GM12865 (cell line): ENCODE measurements at places on chromosomes 16 and 17.
A peak's percentile ranks its signal among the peaks of the same experiment; 100 is the strongest.

- DNase-seq = no peak
These were observed 265.5 kb downstream of the PARN start for GRCh38 chr16:14364386-14365199.

GRCh38 chr16:13631916-13632315 lies 288.0 kb upstream of the ERCC4 start:
- DNase-seq = no peak

DNA sequence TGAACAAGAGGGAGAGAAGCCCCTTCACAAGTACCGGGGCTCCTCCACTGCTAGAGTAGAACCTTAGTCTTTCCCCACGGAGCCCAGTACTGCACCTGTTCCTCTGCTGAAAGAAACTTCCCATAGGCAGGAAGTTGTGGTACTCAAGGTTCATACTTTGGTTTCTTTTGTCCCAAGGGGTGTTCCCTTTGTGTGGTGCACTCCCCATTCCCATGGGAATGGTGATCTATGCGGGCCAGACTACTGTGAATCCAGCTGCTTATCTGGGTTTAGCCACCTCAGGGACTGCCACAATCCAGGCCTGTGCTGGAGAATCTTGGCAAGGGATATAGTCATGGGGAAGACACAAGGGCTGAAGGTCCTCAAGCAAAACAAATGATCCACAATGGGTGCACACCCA lies 110.6 kb downstream of the PHKB start:
- DNase-seq = no peak

GRCh38 chr16:48824271-48824670 lies 214.3 kb upstream of the N4BP1 start:
- DNase-seq = no peak

DNA sequence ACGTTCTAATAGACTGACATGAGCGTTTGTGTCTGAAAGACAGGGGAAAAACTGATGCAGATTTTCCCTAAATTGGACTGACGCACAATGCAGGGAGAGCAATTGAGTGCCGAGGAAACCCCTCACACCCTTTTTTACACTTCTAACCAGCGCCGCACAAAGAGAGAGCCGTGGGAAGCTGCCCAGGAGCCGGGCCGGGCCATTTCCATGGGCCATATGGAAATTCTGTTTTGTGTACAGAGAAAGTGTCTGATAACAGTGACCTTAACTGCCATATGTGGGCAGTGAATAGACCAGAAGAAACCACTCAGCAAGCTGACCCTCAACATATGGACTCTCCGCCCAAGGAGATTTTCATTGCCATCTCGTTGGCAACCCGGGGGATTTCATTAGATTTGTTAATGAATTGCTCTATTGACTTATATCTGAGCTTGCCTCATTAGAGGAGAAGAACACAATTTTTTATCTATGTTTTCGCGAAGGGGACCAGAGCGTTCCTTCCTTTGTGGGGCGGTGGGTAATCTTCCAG lies 225.9 kb upstream of the IRX3 start:
- no peak for DNase-seq

GRCh38 chr17:75488693-75489510 lies 26.4 kb downstream of the CASKIN2 start:
- no peak for DNase-seq

DNA sequence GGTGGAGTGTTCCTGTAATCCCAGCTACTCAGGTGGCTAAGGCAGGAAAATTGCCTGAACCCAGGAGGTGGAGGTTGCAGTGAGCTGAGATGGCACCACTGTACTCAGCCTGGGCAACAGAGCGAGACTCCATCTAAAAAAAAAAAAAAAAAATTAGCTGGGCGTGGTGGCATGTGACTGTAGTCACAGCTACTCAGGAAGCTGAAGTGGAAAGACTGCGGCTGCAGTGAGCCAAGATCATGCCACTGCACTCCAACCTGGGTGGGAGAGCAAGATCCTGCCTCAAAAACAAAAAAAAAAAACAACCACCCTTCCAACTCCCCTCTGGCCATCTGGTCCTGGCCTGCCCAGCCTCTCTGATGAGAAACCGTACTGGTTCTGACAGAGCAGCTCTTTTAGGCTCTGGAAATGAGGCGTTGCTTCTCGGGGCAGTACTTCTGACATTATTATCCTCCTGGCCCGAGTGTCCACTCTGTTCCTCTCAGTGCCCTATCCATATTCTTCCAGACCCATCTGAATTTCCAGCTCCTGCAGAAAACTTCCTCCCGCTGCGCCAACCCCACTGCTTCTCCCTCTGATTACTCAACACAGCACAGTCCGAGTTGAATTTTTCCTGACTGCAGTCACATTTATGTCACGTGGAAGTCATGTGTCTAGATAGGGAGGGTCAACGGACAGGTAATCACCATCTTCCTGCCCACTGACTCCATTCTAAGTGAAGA lies 13.3 kb downstream of the GGA2 start:
- no peak for DNase-seq

DNA sequence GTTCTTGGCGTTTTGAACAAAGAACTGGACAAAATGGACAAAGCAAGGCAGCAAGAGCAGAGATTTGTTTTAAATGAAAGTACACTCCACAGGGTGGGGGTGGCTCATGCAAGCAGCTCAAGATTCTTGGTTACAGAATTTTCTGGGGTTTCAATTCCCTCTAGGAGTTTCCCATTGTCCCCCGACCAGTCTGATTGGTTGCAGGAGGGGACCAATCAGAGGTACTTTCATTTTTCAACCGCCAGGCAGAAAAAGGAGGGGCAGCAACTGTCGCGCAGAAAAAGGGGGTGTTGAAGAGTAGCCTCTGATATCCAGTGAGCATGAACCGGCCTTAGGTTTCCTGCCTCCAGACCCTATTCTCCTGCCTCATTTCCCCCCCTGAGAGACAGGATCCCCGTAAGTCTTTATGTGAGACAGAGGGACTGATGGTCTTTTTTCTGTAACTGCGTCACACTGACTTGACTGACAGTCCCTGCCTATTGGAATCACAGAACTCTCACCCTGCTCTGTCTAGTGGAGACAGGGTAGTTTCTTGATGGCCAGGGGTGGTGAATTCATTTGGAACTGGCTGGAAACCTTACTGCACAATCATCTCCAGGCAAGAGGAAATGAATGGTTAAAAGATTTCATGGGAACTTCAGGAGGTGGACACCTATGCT lies 59.4 kb upstream of the ALOX12 start:
- peak; percentile 81 for DNase-seq

DNA sequence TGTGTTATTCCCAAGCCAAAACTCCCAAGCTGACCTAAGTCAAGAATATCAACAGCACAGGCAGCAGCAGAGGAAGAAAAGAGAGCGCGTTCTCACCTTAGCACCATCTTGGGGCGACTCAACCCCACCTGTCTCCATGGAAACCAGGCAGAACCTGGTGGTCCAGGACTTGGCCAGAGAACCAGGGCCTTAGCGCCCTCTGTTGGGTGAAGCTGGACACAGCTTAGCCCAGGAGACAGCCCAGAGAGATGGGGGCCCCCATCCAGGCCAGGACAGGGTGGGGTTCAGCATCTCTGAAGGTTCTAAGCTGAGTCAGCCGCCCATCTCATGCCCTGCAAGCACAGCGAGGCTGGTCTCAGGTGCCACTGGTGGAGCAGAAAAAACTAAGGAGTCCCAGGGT lies 60.1 kb upstream of the TMEM132E start:
- peak; percentile 40 for DNase-seq

GRCh38 chr16:52346709-52347108 lies 200.2 kb downstream of the TOX3 start:
- DNase-seq = no peak

DNA sequence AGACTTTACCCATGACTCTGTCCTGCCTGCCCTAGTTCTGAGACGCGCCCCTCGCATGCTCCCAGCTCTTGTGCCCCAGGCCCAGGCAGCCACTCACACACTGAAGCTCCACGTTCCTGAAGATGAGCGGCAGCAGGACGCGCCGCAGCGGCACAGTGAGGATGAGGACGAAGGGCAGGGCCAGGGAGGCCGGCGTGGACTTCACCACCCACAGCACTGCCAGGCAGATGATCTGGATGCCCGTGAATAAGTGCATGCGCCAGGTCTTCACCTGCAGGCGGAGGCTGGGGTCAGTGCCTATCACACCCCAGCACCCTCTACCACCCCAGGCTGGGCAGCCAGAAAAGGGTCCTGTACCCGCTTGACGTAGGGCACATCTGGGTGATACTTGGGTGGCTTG lies 16.9 kb downstream of the SLC4A1 start:
- DNase-seq = no peak

- peak; percentile 62 for DNase-seq
These were observed 787 bp downstream of the AMDHD2 start for GRCh38 chr16:2520784-2521531.

DNA sequence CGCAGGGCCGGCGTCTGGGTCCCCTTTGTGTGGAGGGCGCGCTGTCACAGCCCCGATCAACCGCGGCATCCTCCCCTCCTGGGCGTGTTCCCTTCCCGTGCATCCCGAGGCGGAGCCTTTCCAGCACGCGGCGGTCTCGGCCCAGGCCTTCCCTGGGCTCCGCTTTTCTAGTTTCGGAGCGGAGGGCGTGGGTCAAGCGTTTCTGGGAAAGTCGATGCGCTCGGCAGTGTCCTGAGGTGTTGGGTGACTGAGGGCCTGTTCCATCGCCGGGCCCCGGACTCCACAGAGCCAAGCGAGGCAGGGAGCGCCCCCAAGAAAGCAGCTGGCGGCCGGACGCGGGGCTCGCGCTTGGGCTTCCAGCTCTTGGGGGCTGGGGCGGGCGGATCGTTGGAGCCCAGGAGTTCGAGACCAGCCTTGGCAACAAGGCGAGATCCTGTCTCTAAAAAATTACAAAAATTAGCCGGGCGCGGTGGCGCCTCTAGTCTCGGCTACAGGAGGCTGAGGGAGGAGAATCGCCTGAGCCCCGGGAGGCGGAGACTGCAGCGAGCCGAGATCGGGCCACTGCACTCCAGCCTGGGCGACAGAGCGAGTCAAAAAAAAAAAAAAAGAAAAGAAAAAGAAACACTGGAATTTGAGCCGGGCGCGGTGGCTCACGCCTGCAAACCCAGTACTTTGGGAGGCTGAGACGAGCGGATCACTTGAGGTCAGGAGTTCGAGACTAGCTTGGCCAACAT lies 806 bp downstream of the IFT140 start:
- DNase-seq = peak; percentile 54

GRCh38 chr17:13650096-13650675 lies 48.5 kb upstream of the HS3ST3A1 start:
- peak; percentile 3 for DNase-seq

- peak; percentile 57 for DNase-seq
These were observed 121.7 kb downstream of the MYO1D start for GRCh38 chr17:32755045-32755805.

DNA sequence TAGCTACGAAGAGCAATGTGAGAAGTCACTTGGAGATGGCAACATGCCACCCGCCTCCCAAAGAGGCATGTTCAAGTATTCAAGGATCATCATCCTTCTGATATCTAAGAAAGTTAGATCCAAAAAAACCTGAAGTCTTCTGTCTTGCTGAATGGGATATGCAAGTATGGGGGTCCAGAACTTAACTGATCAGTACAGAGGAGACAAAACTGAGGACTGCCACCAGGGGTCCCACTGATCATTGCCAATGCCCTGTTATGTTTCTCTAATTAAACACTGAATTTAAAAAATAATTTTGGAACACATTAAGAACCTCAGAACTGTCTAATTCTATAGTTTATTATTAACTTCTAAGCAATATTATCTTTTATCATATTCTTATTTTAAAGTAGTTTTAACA lies 99.7 kb downstream of the CDH8 start:
- peak; percentile 1 for DNase-seq

GRCh38 chr17:14297161-14297851 lies 3.6 kb upstream of the HS3ST3B1 start:
- no peak for DNase-seq

GRCh38 chr16:89443727-89444084 lies 46.7 kb downstream of the ANKRD11 start:
- DNase-seq = no peak

DNA sequence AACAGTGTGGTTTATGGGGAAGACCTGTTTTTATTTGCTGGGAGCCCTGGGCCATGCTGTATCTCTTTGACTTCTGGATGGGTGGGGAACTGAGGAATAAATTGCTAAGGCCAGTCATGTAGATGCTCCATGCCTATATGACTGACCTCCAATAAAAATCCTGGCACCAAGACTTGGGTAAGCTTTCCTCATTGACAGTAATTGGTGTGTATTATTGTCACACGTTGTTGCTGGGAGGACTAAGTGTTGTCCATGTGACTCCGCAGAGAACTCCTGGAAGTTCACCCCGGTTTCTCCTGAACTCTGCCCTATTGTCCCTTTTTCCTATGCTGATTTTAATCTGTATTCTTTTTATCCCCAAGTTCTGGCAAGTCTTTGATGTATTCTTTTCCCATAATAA lies 33.4 kb upstream of the USP22 start:
- no peak for DNase-seq

DNA sequence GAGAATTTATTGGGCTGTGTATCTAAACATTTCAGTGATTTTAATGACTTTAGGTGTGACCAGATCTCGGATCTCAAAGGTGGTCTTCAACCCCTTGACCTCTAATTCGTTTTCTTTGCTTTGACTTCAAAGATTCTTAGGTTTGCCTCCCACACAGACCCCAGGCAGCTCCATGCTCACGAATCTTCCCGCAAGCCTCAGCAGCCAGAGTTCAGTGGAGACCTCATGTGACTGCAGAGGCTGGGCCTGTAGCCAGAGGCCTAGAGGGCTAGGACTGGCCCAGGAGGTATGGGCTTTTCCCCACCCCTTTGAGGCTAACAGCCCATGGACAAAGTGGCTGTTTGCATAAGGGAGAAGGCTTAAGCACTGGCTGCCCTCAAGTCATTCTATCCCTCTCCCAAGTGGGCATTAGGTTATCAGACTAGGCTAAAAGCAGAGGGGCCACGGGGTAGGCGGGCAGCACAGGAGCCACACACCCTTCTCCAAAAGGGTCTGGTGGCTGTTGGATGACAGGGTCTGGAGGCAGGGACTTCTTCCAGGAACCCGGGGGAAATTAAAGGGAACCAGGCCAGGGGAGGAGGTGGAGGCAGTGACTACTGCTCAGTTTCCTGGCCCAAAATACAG lies 3.0 kb downstream of the HIRIP3 start:
- no peak for DNase-seq

GRCh38 chr16:71911121-71911520 lies 15.8 kb downstream of the IST1 start:
- no peak for DNase-seq

DNA sequence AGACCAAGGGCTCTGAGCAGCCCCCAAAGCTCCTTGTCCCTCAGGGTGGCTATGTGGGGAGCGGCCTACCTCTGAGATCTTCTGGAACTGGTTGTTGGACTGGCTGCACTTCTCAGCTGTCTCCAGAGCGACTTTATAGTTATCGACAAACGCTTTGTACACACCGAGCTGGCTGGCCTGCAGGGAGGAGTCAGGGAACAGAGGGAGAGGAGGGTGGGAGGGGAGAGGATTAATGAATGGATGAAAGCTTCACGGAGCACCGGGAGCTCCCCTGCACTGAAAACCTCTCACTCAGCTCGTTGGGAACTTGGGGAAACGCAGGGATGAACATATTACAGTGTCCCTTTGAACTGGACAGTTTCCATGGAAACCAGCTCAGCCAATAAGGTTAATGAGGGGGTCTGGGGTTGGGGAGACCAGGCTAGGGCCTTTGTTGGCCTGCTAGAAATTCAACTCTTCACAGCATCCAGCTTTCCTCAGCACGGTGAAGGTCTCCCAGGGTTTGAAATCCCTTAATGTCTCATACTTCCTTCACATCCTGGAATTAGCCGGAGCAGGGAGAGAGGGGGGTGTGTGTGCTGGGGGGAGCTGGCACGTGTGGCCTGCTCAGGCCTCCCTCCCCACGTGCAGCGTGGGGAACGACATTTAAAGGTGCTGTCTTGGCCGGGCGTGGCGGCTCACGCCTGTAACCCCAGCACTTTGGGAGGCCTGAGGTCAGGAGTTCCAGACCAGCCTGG lies 86.7 kb downstream of the TIMM22 start:
- DNase-seq = no peak
